Cerebellar nuclear complex (tissue), 1 donor: ENCODE measurements at places on chromosomes 1 and 21.

- no peak for DNase-seq
Observed at GRCh38 chr1:43484367-43484766, 30.6 kb upstream of the HYI start.

- DNase-seq, result no peak
Observed at GRCh38 chr1:44785029-44785380, 3.0 kb downstream of the BEST4 start.

- DNase-seq, result no peak
Observed at GRCh38 chr21:24375201-24375600, 1232.1 kb downstream of the MRPL39 start.

- no peak for DNase-seq
Observed at GRCh38 chr1:65265651-65266351, 43.5 kb upstream of the DNAJC6 start.

GRCh38 chr21:20789729-20790500 lies 208.3 kb upstream of the NCAM2 start:
- no peak for DNase-seq

- DNase-seq, result no peak
Observed at GRCh38 chr1:1137256-1138045, 21.6 kb upstream of the C1orf159 start.

DNA sequence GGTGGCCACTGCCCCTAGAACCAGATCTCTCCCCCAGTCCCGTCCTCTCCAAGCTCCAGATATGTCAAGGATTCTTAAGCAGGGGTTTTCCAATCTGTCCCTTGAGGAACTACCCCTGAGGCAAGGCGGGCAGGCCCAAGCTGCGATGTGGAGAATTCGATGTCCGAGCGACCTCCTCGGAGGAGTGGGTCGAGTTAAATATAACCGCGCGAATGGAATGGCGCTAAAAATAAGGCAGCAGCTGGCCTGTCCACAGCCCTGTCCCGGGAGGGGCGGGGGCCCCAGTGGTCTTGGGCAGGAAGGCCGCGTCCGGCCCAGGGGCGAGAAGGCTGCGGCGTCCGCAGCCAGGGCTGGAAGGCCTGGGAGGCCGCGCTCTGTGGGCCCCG lies 5.8 kb upstream of the FOXD3 start:
- DNase-seq, result no peak

- no peak for DNase-seq
Observed at GRCh38 chr1:199684686-199685273, 342.7 kb upstream of the NR5A2 start.

DNA sequence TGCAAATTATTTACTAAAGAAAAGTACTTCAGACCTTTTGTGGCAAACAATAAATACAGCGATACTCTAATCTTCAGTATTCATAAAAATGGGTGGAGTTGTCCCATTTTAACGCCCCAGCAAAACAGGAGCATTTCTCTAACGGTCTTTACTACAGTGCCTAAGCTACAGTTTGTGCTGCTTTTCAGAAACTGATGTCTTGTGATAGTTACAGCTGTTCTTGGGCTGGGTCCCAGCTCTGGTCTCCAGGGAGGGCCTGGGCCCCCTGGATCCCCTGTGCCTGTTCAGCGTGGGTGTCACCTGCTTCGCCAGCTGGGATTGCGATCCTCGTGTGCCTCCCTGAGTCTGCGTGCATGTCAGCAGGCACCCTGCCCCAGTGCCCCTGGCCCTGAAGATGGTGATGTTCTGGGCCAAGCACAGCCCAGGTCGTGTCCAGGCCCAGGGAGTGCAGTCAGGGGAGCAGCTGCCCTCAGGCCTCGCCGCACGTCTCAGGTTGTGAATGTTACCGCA lies 64.0 kb upstream of the DIP2A start:
- DNase-seq, result no peak

DNA sequence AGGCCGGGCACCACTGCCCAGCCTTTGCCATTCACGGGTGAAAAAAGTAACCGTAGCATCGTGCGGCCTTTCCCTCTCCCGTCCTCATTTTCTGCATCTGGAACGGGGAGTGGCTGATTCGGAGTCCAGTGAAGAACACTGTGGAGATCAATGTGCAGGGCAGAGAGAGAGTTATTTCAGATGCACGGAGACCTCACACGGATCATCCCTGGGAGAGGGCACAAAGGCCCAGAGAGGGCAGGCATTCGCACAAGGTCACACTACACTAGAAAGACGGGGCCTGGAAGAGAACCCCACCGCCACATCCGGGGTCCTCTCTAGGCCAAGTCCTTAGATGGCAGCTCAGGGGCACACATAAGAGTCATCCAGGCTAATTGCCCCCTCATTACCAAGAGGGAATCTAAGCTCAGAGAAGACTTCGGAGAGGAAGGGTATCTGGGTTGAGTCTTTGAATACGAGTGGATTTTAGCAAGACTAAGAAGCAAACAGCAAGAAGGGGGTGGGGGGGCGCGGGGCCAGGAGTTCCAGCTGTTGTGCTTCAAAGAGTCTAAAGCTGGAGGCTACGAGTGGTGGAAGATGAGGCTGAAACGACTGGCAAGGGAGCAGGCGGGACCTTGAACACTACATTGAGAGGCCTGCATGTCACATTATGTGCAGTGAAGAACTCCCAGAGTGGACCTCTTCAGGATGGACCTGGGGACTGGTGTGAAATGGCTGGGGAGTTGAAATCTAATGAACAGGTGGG lies 857 bp downstream of the GPX7 start:
- no peak for DNase-seq

- DNase-seq, result no peak
Observed at GRCh38 chr1:156949127-156949526, 28.7 kb downstream of the LRRC71 start.

GRCh38 chr1:230725256-230726012 lies 11.5 kb upstream of the AGT start:
- DNase-seq, result no peak

GRCh38 chr1:89953131-89953626 lies 41.7 kb upstream of the ZNF326 start:
- no peak for DNase-seq

- no peak for DNase-seq
Observed at GRCh38 chr1:17437580-17438317, 1.7 kb downstream of the RCC2 start.

DNA sequence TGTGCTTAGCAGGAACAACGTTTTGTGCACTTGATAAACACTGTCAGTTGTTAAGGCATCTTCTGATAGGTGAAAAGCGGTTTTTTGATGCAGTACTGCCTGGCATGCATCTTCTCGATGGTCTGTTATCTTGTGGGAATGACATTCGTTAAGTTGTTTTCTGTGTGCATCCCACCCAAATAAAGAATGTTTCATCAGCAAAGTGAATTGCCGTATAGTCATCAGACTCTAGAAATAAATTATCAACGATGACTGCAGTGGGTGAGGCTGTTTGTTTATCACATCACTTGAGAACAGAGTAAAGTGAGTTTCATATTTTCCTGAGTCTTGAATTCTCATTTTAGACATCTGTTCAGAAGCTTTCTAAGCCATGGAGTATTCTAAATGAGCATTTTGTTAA lies 34.1 kb downstream of the NFIA start:
- DNase-seq, result no peak

- no peak for DNase-seq
Observed at GRCh38 chr1:20124456-20125057, 5.2 kb upstream of the PLA2G2D start.

DNA sequence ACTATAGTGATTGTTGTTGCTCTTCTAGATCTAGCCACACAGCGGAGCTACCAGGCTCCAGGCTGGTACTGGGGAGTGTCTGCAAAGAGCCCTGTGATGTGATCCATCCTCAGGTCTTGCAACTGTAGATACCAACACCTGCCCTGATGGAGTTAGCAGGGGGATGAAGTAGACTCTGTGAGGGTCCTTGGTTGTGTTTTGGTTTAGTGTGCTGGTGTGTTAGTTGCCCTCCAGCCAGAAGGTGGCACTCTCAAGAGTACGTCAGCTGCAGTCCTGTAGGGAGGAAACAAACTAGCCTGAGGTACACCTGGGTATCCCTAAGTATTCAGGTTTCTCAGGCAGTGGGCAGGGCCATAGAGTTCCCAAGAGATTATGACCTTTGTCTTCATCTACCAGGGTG lies 81.2 kb upstream of the TMPRSS2 start:
- DNase-seq, result no peak

- no peak for DNase-seq
Observed at GRCh38 chr21:38448671-38449385, 49.4 kb downstream of the ERG start.

- DNase-seq, result no peak
Observed at GRCh38 chr1:8382051-8382505, 64.2 kb downstream of the SLC45A1 start.

- no peak for DNase-seq
Observed at GRCh38 chr1:21264898-21265297, 25.4 kb downstream of the ECE1 start.

GRCh38 chr21:33811167-33812010 lies 104.2 kb downstream of the ATP5PO start:
- DNase-seq, result no peak

- no peak for DNase-seq
Observed at GRCh38 chr1:180521474-180522212, 19.3 kb upstream of the ACBD6 start.

- DNase-seq, result no peak
Observed at GRCh38 chr1:59116920-59117542, 179.9 kb upstream of the FGGY start.

- no peak for DNase-seq
Observed at GRCh38 chr1:153553830-153554541, 4.9 kb upstream of the S100A3 start.

GRCh38 chr1:93219443-93219842 lies 38.9 kb downstream of the CCDC18 start:
- DNase-seq, result no peak

GRCh38 chr1:220160027-220160426 lies 66.1 kb downstream of the IARS2 start:
- DNase-seq, result no peak

- DNase-seq, result no peak
Observed at GRCh38 chr1:219833214-219833815, 95.0 kb downstream of the SLC30A10 start.

DNA sequence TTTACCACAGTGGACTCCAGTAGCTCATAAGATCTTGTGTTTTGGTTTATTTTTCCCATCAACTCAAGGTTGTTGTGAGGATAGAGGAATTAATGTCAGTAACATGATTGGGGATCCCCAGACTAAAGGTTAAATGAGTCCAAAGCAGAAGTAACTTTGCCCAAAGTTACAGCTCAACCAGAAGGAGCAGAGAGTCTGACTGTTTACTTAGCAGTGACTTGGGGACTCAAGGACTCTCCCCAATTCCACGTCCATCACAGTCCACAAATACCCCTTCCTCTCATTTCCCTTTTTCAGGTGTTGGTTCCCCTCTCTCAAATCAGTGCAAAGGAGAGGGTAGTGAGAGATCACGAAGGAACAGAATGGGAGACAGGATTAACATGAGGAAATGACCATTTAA lies 4.0 kb upstream of the ETV3 start:
- no peak for DNase-seq

DNA sequence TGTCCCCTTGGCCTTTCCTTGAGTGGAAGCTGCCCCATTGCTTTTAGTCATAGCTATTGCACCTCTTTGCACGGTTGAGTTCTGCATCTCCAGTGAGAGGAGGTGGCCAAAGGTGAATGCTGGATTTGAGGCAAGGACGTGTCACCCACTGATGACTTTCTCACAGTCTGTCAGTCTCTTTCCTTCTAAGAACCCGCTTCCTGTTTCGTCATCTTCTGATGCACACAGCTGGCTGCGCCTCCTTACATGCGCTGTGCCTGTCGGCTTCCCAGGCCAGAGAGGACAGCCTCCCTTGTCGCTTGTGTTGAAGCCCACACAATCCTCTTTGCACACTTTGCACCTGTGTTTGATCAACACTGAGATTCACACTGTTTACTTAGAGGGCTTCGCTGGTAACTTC lies 41.8 kb upstream of the PWP2 start:
- no peak for DNase-seq

DNA sequence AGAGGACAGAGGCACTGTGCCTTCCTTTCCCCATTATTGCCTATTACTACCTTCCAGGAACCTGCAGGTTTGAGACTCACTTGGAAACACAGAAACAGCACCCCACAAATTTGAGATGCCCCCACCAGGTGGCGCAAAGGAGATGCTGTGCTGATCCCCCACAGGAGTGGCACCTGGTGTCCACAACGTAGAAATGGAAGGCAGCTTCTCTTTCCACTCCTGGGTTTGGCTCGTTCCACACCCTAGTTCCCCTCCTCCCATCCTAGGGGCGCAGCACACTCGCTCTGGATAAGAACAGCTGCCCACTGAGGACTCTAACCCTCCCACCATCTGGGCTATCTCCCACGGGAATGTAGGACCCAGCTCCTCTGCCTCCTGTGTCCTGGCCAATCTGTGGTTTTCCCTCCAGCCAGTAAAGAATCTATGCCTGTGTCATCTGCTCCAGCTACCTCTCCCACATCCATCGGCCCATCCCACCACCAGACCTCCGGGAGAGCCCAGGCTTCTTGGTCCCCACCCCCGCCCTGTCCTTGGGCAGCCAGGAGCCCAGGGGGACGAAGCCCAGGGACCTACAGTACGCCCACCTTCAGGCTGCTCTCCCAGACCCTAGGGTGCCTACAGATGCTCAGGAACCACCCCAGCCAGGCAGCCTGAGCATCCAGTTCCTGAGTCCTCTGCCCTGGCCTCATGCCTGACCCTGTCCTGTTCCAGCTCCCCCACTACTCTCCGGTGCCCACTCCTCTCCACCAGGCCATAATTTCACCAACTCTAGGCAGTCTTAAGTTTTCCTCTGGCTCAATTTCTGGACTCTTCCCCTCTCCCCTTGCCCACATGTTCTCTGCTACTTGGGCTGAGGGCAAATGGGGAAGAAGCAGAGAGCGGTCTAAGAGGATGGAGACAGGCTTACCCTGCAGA lies 549 bp downstream of the THBS3 start:
- peak; percentile 25 for DNase-seq

GRCh38 chr1:33986390-33987095 lies 122.7 kb downstream of the HMGB4 start:
- DNase-seq, result no peak

DNA sequence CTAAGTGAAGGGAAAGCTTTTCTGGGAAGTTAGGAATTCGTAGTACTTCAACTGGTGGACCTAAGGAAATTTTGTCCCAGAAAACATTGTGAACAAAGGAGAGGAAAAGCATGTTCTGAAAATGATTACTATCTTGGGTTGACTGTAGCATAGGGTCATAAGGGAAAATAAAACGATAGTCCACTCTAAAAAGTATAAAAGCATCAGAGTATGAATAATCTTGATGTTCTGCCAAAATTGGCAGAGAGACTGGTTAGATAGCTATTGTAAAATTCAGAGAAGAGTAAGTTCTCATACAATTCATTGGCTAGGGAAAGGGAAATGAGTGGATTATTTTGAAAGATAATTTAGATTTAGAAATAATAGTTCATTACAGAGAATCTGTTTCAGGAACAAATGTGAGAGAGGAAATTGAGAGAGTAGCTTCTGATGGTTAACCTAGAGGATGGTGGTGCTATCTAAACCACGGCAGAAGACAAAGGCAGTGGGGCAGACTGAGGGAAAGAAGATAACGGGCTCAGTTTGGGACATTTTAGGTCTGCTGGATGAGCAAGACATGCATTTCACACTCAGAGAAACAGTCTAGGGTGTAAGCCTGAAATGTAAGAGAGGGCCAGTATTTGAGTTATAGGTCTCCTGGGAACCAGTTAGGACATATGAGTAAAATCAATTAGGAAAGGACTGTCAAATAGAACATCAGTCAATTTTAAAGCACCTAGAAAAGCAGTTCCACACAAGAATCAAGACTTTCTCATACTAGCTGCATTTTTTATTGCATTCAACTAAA lies 799.3 kb upstream of the CXADR start:
- no peak for DNase-seq
